ENCODE measurements at places on chromosomes 13 and 19.

DNA sequence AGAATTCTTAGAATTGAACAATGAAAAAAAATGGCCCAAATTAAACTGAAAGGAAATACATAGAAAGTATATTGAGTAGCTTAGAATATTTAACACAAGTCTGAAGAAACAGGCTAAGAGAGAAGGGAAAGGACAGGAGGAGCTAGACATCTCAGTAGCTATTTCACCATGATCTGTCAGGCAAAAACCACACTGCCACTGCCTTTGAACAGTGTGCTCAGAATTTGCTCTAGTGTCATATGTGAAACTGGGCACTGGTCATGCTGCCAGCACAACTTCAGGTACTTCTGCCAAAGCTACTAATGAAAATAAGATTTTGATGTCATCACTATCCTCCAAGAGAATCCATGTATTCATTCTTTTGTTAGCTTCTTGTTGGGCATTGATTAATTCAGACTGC lies 1280.8 kb upstream of the PCDH20 start:
- DNase-seq, result no peak

DNA sequence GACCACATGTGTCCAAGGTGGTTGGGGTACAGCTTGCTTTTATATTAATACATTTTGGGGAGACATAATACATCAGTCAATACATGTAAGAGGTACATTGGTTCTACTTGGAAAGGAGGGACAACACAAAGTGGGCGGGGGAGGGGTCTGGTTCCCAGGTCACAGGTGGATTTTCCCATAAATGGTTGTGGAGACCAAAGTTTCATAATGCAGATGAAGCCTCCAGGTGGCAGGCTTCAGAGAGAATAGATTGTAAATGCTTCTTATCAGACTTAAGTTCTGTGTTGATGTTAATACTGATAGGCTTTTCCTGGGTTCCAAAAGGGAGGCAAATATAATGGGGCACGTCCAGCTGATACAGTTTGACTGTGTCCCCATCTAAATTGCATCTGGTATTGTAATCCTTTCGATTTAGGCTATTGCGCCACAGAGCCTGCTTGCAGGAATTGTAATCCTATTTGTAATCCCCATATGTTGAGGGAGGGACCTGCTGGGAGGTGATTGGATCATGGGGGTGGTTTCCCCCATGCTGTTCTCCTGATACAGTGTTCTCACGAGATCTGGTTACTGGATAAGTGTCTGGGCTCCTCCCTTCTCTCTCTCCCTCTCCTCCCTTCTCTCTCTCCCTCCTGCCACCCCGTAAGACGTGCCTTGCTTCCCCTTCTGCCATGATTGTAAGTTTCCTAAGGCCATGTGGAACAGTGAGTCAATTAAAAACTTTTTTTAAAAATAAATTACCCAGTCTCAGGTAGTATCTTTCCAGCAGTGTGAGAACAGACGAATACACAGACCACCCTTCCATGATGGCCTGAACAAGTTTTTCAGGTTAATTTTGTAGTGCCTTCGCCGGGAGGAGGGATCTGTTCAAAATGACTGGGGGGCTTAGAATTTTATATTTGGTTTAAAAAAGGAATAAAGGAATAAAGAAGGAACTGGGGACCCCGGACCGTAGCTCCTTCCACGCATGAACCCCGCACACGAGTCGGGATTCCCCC lies 44.9 kb downstream of the ZNF823 start:
- DNase-seq, result peak; percentile 22

GRCh38 chr13:109281017-109281902 lies 505.1 kb downstream of the IRS2 start:
- DNase-seq, result no peak

DNA sequence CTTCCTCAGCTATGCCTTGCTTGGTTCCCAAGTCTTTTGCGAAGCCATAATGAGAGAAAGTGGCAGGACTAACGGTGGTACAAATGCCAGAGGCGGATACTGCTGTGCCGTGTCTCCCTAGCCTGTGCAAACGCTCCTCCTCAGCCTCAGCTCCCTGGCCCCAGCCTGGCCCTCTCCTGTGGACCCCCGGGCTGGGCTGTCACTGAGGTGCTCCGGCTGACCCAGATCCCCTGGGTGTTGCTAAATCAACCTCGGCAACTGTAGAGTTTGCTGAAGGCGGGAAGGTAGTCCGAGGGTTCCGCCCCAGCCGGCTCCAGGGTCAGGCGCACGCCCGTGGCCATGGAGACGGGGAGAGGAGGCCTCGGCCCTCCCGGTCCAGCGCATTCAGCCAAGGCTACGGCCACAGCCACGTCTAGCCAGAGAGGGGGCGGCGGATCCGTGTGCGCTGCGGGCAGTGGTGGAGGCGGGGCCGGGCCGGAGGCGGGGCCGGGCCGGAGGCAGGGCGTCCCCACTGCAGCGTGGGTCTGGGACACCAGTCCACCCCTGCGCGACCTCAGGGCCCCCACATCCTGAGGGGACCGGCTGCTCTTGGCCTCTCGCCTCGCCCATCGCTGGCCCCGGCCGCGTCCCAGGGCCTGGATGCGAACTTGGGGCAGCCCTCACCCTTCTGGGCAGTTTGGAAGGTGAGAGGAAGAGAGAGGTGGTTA lies 16.4 kb upstream of the ZNF492 start:
- DNase-seq, result no peak

- DNase-seq, result no peak
These were observed 54.0 kb upstream of the TPM4 start for GRCh38 chr19:16022251-16022650.

GRCh38 chr13:27120811-27121210 lies 50.8 kb downstream of the USP12 start:
- DNase-seq, result no peak

DNA sequence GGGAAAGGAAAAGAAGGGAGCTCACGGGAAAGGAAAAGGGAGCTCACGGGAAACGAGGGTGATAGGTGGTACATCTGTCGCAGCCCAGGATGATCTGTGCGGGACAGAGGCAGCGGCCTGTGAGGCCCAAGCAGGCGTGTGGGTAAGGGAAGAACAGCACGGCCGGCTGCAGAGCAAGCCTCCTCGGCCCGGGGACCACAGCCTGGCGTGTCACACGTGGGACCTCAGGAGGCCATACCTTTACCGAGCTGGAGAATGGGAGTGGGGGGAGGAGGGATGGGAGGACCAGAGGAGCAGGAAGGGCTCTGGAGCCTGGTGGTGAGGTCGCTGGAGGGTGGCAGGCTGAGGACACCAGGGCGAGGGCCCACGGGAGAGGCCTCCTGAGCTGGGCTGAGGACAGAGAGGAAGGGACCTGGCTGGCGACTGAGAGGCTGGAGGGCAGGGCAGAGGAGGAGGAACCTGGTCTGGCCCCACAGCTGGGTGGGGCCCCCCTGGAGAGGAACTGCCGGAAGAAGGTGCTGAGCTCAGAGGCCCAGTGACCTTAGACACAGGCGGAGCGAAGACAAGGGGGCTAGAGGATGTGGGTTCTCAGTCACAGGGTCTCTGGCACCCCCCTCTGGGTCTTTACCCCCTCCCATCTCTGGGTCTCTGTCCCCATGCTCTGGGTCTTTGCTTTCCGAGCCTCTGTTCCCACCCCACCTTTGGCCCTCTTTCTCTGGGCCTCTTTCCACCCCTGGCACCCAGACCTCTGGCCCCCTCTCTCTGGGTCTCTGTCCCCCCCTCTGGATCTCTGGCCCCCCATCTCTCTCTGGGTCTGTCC lies 2.9 kb upstream of the FTL start:
- DNase-seq, result no peak

DNA sequence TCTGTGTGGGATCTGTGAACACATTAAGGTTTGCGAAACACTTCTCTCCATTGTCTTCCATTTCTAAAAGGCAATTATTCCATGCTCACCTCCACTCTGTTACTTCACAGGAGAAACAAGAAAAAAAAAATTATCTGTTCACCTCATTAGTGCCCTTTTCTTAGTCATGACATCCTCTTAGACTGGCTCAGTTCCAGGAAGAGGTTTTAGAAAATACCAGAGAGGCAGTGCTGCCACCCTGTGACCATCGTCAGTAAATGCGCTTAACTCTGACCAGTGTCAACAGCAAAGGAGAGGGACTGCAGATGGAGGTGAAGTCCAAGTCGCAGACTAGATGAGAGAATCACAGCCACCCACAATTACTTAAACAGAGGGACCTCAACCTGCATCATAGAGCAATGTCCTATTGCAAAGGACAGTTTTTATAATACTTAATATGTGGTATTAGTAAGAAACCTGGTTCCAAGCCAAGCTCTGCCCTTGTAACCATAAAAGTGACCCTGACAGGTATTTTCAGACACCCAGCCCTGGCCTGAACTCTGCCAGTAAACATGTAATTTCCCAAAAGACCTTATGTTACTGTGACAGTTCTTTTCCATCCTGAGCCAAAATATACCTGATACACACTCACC lies 19.4 kb downstream of the CEACAM21 start:
- peak; percentile 18 for DNase-seq

DNA sequence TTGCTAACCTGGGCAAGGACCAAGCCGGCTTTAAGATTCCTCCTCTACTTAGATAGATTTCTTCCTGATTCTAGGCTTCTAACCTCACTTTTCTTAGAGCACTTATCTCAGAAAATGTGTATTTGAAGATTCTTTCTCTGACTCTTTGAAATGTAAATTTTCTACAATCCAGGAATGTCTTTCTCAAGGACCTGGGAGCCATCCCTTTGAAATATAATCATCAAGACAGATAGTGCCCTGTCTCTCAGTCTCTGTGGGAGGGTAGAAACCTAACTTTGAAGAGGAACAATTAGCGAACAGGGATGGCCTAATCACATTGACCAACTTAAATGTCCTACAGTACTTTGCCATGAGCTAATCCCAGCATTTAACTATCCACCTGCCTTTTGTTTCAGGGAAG lies 1646.0 kb downstream of the PCDH9 start:
- no peak for DNase-seq

GRCh38 chr19:54211235-54211634 lies 10.6 kb downstream of the RPS9 start:
- DNase-seq, result no peak

GRCh38 chr19:45599286-45599685 lies 2.7 kb downstream of the GPR4 start:
- peak; percentile 23 for DNase-seq

DNA sequence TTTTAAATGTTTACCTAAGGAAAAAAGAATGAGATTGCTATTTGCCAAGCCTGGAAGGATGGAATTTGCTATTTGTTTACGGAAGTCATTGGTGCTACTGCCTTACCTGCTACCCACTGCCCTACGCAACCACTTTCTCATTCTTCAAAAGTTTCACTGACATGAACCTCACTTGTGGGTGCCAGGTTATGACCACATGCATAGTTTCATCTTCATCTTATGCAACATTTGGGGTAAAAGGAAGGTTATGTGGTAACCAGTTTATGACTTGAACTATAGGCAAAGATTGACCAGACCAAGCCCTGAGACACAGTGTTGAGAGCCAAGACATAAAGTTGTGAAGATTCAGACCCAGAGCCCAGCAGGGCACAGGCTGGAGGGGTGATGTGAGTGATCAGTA lies 142.5 kb downstream of the LACC1 start:
- DNase-seq, result no peak

Measured in NCI-H2171 (cell line).